ENCODE measurements at places on chromosomes 6 and 20. TPM values are rescaled to one million over a fixed set of nuclear protein-coding genes. Genes with fewer than 3 reads are reported as not detected.

DNA sequence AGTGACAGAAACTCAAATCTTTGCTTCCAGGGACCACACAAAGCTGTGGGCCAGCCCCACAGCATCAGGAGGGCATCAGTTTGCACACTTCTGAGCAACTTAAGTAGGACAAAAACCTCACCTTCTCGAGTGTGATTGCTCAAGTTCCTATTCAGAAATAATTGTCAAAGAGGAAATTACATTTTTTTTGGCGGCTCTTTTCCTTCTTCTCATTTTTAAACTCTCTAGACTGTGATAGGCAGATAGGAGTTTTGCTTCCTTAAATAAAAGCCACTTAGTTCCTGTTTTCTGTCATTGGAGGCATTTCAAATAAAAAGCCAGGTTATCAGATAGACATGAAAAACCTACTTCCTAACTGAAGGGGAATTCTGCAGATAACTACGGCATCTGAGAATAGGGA is 11.2 kb upstream of the TAGAP start:
- no peak for DNase-seq

Gene DAAM2
- 0.46 TPM for polyA plus RNA-seq

GRCh38 chr6:7145585-7145884 is 37.8 kb downstream of the RREB1 start:
- DNase-seq: no peak

Gene VSTM2L
- 0.25 TPM for polyA plus RNA-seq

GRCh38 chr20:16551607-16552006 is 21.6 kb downstream of the KIF16B start:
- DNase-seq: no peak

Gene GUCA1A
- polyA plus RNA-seq: 0.04 TPM

DNA sequence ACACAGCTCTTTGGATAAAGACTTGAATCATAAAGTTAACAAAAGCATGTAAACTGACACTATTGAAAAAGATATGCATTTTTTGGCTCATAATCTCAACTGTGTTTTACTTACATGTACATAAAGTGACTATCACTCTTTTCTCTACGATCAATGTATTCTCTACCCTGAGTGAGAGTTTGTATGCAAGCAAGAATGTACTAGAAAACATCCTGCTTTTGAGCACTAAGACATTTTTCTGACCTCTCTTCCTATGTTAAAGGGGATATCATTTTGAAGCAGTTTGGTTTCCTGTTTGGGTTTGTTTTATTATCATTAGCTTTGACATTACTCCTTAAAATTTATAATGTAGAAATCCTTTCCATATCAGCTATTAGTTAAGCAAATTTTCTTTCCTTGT is 910.8 kb downstream of the C6orf118 start:
- peak; percentile 51 for DNase-seq

GRCh38 chr20:48723308-48724264 is 104.2 kb downstream of the PREX1 start:
- peak; percentile 37 for DNase-seq

Data from endothelial cell of umbilical vein (primary cell).